ENCODE measurements at places on chromosomes 6 and 20.

DNA sequence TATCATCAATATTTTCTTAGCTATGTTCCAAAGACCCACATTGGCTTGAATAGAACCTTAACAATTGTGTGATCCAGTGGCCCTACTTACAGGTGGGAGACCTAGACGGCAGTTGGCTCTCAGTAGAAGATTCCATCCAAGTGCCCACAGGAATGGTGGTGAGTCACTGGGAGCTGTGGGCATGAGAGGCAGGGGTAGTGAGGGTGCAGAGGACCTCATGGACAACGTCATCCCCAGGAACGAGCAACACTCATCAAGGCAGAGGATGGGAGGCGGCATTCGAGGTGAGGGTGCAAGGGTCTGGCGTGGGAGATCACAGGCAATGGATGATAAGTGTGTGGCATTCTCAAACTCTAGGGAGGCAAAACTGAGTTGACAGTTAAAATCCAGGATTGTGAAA, 17.5 kb upstream of the SPO11 start:
- DNase-seq = no peak

DNA sequence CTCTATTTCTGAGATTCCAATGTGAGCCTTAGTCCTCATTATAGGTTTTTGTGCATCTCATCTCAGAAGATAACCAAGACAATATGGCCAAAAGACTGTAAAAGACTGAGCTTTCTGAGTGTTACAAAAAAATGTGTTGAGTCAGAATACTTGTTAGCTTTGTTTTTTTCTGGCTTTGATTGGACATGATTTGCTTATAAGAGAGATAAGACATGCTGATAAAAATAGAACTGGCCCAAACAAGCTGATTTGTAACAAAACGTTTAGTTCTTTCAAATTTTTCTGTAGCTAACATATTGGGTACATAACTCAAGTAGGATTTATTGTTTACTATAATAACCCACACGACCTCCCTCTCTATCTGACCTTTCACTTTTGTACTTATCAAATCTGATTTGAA, 32.9 kb downstream of the FILIP1 start:
- DNase-seq = no peak

DNA sequence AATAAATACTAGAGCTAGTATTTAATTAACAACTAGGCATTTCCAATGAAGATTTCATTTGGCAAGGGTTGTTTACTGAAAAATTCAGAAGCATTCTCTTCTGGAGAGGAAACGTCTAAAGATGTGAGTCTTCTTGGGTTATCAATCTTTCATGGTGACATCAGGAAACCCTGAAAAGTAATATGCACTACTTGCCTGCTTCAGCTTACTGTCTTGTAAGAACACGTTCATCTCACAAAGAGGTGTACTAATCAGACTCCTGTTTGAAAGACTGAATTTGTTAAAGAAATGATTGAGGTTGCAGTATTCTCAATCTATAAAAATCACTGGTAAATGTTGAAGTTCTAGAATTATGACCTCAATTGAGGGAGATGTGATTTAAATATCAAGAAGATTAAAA, 16.9 kb downstream of the PLEKHG1 start:
- no peak for DNase-seq

DNA sequence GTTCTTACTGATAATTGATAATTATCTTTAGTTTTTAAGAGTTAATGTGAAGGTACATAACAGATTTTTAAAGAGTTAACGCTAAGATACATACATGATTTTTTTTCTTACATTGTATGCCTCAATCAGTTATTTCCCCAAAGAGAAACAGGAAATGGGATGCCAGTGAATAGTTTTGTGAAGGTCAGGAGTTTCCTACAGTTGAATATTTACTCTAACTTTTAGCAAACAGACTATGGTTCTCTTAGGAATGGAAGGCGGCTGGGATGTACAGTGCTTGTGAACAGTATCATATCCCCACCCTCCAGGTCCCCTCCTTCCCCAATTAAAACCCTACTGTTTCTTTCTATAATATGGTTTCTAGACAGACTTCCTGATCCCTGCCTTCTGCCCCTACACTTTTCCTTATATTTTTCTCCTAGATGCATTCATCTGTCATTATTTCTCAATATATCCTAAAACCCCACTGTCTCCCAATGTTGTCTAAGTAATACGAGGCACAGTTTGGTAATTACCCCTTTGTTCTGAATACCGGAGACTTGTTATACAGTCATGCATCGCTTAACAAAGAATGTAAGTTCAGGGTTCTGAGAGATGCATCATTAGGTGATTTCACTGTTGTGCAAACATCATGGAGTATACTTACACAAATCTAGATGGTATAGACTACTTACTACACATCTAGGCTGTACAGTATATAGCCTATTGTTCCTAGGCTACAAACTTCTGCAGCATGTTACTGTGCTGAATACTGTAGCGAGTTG, 29.2 kb downstream of the SLC35A1 start:
- no peak for DNase-seq

GRCh38 chr6:121503589-121503991, 68.1 kb downstream of the GJA1 start:
- DNase-seq = no peak

- DNase-seq = no peak
Observed at GRCh38 chr20:50558483-50558925, 48.3 kb downstream of the PTPN1 start.

- no peak for DNase-seq
Observed at GRCh38 chr6:166618866-166619761, 7.9 kb downstream of the RPS6KA2 start.

DNA sequence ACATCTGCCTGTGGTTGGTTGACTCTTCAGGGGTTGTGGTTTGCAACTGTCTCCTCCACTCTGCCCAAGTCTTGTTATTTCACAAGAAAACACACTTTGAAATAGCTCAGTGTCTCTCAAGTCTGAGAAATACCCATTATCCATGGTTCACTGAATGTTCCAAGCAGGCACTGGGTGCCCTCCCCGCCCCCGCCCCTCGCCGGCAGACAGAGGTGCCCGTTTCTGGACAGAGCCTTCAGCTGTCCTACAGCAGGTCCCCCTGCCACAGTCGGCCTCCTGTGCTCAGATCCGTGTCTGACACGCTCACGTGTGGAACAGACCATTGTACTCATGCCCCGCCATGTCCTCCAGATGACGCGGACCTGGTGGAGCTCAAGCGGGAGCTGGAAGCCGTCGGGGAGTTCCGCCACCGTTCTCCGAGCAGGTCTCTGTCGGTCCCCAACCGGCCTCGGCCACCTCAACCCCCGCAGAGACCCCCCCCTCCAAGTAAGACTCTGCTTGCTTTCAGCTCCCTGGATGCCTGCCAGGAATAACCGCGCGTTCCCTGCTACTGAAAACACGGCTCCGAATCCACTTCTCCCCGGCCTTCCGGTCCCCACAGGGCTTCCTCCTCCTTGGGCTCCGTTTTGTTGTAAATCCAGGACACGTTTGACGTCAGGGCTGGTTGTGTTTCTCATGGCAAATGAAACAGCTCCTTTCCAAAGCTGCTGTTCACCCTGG, 81.4 kb downstream of the SERAC1 start:
- peak; percentile 5 for DNase-seq

DNA sequence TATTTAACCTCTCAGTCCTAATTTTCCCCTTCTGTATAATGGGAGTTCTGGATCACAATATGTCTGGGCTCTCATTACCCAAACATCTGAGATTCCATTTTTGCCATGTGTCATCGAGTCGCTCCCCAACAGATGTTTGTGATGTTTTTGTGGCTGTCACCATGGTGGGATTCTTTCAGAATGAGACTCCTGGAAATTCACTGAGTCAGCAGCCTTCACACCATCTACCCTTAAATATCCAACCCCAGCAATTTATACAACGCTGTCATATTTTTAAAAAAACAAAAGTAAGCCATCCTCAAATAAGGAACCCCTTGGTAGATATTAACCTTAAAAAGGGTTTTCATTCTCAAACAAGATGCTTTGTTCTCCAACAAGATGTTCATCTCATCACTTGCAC, 20.9 kb downstream of the NRSN1 start:
- no peak for DNase-seq

GRCh38 chr20:48069596-48069995, 284.3 kb upstream of the SULF2 start:
- no peak for DNase-seq

- no peak for DNase-seq
Observed at GRCh38 chr6:150535151-150535804, 64.4 kb upstream of the PLEKHG1 start.

All from cerebellar cortex (tissue), 1 donor.